ENCODE measurements at places on chromosomes 4 and X. TPM values are rescaled to one million over a fixed set of nuclear protein-coding genes. Genes with fewer than 3 reads are reported as not detected.

The PRRG3 gene
- 0.96 TPM for total RNA-seq

The SPATA18 gene
- total RNA-seq: 9.8 TPM

DNA sequence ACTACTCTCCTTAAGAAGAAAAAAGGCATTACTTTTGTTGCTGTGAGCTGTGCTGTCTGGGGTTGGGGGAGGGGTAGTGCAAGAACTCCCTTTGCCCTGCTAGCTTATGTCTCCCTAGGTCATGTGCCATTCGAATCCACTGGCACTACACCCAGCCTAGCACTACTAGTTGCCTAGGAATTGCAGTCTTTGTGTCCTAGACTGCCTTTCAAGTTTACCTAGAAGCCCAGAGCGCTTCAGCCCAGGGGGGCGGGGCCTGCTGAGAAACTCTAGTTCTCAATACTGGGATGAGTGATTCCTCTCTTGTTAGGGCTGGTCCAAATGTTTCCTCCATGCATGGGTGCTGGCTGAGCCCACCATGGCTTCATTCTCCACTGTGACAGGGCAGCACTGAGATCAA lies 1011.5 kb downstream of the PCDH19 start:
- no peak for DNase-seq

GRCh38 chr4:76607266-76607799 lies 172.3 kb downstream of the SHROOM3 start:
- no peak for DNase-seq

DNA sequence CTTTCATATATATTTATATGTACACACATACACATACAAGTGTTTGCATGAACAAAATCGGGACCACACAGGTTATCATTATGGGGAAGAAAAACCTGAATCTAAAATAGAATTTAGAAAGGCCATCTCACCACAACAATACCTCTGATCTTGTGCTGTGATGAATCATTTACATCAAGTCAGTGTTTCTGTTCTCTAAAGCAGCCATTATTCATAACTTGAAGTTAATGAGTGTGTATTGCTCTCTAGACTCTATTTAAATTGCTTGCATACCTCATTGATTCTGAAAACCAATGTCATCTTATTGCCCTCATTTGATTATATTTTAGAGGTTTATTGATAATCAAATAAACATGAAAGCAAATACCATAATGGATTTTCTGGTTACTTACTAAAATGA lies 71.6 kb downstream of the FAM114A1 start:
- DNase-seq: no peak

DNA sequence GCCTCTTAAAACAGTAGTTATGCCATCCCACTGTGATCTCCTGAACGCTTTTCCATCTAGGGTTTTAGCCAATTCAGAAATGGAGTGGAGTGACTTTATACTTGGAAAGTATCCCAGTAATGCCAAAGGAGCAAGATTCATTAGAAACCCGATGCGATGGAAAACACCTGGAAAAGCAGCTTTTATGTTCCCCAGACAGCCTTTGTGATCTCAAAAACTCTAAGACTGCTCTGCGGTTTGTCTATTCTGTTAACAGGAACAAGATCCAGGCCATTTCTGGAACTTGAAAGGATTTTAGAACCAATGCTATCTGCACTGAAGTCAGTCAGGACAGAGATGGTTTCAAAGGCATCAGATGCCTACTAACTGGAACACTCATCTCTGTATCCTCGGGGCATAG lies 145.1 kb downstream of the APBB2 start:
- no peak for DNase-seq

DNA sequence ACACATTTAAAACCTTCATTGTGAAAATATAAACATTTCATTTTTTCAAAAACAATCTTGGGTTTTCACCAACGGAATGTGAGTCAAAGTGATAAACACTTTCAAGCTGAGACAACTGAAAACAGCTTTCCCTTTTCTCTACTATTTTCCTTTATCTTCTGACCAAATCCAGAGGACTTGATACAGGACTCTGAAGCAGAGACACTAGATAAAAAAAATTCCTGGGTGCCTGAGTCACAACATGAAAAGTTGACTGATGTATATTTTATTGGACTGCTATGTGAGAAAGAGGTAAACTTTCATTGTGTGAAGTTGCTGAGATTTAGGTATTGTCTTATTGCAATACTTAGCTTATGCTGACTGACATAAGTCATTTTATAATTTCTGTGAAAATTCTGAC lies 411.2 kb downstream of the SPOCK3 start:
- DNase-seq: no peak

DNA sequence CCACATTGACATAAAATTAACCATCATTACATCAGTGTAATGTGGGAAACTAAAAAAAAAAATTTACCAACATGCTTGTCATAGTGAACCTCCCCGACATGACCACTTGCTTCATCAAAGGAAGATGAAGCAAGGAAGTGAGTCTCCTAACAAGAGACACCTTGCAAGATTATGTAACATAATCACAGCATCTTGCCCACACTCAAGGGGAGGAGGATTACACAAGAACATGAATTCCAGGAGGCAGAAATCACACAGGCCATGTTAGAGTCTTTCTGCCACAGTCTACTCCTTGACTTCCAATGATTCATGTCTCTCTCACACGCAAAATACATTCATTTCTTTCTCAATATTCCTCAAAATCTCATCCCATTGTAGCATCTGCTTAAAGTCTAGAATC lies 93.3 kb downstream of the AKAP4 start:
- no peak for DNase-seq

DNA sequence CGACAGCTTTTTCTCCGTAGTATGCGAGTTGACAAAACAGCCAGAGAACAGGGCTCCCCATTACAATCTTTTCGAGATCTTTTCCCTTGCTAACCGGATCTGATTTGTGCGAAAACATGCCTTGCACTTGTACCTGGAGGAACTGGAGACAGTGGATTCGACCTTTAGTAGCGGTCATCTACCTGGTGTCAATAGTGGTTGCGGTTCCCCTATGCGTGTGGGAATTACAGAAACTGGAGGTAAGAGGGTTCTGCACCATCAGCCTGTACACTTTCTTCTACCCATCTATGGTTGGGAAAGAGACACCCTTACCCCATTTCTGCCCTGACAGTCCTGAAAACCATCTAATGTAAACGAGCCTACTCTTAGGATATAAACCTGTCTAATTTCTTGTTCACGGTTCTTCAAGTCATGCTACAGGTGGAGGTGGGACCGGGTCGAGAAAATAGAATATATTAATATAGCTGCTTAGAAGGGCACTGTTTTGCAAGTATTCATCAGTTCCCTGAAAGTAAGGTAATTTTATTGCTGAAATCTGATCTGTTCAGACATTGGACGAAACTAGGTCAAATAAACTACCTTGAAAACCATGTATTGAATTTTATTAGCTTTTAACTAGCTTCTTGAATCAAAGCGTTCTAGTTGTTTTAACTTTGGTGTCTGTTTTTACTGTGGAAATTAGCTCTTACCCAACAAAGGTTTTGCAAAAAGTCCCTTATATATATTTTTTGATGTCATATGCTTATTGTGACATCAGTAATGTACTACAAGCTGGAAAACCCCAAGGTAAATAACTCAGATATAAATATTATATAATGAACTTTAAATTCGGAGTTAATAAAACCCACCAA lies 869 bp downstream of the TMEM184C start:
- no peak for DNase-seq

DNA sequence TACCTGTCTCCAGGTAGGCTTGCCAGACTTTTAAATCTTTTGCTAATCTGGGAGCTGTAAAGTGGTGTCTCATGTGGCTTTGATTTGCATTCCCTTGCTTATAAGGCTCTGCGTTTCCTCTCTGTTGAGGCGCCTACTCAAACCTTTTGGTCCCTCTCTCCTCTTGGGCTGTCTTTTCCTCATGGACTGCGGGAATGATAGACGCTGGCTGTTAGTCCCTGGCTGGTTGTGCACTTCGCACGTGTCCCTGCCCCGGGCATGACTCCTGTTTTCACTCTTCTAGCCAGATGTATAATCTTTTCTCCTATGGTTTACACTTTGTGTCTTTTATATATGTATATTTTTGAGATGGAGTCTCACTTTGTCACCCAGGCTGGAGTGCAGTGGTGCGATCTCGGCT lies 39.7 kb downstream of the RGS12 start:
- no peak for DNase-seq

DNA sequence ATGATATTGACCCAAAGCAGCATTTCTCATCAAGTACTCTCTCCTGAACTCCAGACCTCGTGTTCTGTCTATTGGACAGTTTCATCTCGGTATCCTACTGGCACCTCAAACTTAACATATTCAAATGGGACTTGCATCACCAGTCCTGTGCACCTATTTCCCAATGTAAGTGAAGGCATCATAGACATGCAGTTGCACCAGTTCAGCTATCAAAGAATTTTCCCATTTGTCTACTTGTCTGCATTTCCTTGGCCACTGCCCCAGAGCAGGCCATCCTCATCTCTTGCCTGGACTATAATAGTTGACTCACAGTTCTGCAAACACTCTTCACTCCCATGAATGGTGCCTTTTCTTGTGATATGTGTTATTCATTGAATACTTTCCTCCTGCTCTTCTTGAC lies 11.3 kb upstream of the LIMCH1 start:
- no peak for DNase-seq
